ENCODE measurements at places on chromosomes 5 and 9. TPM values are rescaled to one million over a fixed set of nuclear protein-coding genes. Genes with fewer than 3 reads are reported as not detected.

The ITGA1 gene
- 170 TPM for total RNA-seq

The DRD1 gene
- 2.9 TPM for total RNA-seq

The IL31RA gene
- not detected for total RNA-seq

The DAPK1 gene
- total RNA-seq, result 100 TPM

The NOXA1 gene
- total RNA-seq, result 12.5 TPM

The RUFY1 gene
- 64.6 TPM for total RNA-seq

The DCTN4 gene
- total RNA-seq, result 93.0 TPM

The WDR38 gene
- total RNA-seq, result not detected

The ANKDD1B gene
- total RNA-seq, result 3.6 TPM

DNA sequence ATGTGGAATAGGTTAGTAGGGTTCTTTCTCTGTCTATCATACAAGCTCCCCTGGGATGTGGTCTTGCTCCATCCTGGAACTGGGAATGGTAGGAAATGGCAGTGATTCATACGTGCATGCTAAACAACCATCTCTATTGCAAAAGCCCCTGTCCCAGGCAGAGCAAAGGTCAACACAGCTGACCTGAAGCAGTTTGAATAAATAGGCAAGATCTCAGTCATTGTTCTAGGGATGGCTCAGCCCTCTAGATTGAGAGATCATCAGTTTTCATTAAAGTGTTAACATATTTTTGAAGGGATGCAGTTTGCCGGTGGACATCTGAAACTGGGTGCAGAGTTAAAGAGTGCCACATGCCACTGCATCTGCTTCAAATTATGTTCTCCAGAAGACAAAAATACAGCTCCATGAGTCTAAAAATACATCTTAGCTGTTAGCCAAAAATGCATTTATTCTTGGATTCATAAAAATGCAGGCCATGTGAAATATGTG lies 224.1 kb downstream of the ESM1 start:
- no peak for DNase-seq

GRCh38 chr5:79581535-79581934 lies 30.7 kb upstream of the TENT2 start:
- DNase-seq, result no peak

DNA sequence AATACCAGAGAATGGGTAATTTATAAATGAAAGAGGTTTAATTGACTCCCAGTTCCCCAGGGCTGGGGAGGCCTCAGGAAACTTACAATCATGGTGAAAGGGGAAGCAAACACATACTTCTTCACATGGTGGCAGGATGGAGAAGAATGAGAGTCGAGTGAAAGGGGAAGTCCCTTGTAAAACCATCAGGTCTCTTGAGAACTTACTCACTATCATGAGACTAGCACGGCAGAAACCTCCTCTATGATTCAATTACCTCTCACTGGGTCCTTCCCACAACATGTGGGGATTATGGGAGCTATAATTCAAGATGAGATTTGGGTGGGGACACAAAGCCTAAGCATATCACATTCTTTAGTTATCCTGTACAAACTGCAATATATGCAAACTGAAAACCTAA lies 609.4 kb downstream of the MTRR start:
- DNase-seq, result no peak

- no peak for DNase-seq
Observed at GRCh38 chr5:160792281-160792680, 59.7 kb downstream of the ATP10B start.

GRCh38 chr5:143002459-143003327 lies 232.5 kb downstream of the ARHGAP26 start:
- DNase-seq, result no peak

GRCh38 chr5:169174923-169175322 lies 126.0 kb downstream of the SLIT3 start:
- DNase-seq, result no peak

- DNase-seq, result peak; percentile 66
Observed at GRCh38 chr5:154756868-154757813, 2.0 kb downstream of the LARP1 start.

DNA sequence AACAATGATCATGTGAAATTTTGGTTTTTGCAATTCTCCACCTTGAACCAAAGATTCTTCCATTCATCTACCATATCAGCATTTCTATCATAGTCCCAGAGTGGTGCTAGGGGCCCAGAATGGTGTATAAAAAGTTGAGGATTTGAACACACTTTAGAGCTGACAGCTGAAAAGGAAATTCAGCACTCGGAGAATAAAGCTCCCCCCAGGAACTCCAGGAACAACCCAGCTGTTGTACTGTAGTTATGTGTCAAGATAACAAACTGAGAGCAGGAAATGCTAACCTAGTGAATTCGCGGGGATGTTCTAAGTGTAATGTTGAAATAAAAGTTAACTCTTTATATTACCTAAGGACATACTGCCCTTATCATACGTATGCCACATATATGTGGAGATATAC lies 216.7 kb downstream of the NFIB start:
- DNase-seq, result no peak

DNA sequence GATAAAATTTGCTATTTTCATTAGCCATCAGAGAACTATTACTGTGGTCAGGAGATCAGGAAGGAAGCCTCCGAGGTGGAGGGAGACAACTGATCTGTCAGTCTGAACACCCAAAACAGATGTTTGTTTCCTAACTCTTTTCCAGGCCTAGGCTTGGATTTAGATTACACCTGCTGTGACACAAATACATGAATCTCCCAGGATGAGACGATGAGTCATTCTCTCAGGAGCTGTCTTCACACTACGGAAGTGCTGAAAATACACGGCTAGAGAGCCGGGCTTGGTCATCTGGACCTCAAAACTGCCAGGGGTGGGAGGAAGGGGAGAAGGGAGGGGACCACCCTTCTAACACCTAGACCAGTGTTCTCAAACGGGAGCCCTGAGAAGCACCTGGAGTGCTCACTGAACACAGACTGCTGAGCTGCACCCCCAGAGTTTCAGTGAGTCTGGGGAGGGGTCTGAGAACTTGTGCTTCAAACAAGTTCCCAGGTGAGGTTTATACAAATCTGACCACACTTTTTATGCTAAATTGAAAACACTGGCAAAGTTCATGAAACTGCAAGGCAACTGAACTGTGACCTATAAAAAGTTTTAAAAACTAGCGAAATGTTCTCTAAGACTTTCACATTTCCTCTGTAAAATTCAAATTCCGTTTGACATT lies 80.3 kb upstream of the EQTN start:
- no peak for DNase-seq

- DNase-seq, result no peak
Observed at GRCh38 chr5:57243286-57244137, 69.7 kb downstream of the GPBP1 start.

GRCh38 chr9:93653760-93654159 lies 77.4 kb downstream of the PHF2 start:
- no peak for DNase-seq

- DNase-seq, result no peak
Observed at GRCh38 chr9:125821078-125821477, 73.9 kb downstream of the PBX3 start.

- DNase-seq, result no peak
Observed at GRCh38 chr9:15741015-15741414, 188.2 kb downstream of the CCDC171 start.

DNA sequence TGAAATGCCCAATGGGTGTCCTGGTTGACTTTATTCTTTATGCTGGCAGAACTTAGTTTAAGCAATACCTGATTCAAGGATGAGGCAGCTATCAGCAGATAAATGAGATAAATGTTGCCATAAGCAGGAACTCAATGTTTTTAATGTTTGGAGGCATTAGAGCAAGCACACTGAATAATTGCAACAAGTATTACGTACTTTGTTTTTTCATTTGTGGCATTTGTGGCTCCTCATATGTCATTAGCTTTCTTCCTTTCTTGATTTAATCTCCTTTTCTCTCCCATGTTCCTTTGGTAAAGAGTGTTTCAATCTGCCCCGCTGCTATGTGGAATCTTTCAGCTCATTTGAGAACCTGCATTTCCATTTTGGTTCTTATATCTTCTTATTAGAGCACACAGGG lies 6.4 kb upstream of the NR3C1 start:
- no peak for DNase-seq

- no peak for DNase-seq
Observed at GRCh38 chr5:124655921-124656511, 90.4 kb downstream of the ZNF608 start.

GRCh38 chr5:132653716-132654115 lies 4.3 kb upstream of the IL13 start:
- no peak for DNase-seq

GRCh38 chr5:31397926-31398557 lies 133.9 kb downstream of the DROSHA start:
- DNase-seq, result no peak

DNA sequence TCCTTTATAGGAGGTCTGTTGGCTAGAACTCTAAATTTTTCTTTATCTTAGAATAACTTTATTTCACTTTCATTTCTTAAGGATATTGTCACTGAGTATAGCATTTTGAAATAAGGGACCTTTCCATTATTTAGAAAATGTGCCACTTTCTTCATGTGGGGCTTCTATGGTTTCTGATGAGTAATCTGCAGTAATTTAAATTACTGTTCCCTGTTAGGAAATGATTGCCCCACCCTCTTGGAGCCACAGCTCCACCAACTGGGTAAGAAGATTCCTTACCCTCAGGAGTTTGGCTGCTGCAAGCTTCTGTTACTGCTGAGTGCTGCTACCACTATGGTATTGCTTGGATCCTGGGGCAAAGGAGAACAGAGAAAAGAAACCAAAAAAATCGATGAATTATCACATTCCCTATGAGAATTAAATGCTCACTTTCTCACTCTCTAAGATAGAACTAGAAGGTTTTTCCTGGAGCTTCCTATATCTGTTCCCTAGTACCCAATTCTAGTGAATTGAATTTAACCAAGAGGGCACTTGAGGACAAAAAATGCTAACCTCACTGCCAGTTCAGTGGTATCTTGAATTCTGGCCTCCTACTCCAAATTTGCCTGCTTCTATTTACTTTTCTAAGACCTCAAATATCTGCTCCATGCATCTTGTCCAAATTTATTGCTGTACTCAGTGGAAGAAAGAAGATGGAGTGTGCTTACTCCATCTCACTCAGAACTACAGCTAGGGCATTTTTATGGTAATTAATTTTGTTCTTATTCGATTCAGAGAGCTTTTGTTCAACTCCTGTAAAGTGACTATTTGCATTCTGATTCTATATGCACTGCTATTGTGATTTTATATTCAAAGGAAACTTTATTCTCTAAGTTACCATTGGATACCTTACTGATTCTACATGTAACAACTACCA lies 2111.3 kb downstream of the MAT2B start:
- DNase-seq, result no peak

DNA sequence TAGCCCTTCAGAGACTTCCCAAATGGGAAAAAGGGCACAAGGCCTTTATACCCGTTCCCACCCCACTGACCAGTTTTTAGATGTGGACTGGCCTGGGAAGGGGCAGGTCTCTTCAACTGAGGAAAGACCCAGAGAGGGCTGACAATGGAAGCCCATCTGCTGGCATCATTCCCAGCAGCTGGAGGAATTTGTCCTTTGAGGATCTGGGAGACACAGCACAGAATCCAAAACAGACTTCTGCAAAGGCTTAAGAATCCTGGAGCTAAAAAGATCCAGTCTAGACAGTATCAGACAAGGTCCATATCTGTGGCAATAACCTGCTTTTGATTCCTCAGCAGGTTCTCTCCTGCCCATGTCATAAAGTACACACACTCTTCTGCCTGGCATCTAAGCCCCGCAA lies 329.2 kb downstream of the TMEM167A start:
- no peak for DNase-seq

GRCh38 chr5:171312129-171312974 lies 3.3 kb downstream of the TLX3 start:
- no peak for DNase-seq

GRCh38 chr5:33891788-33892619 lies at the start of gene ADAMTS12:
ADAMTS12 (minus strand) TSS chr5:33891990; CDS start chr5:33891856, 134 bp downstream.
- DNase-seq, result peak; percentile 53
